Mammary epithelial cell (primary cell): ENCODE measurements at places on chromosomes 11 and 22. TPM values are rescaled to one million over a fixed set of nuclear protein-coding genes. Genes with fewer than 3 reads are reported as not detected.

The RTN4R gene
- 10.5 TPM for polyA plus RNA-seq

DNA sequence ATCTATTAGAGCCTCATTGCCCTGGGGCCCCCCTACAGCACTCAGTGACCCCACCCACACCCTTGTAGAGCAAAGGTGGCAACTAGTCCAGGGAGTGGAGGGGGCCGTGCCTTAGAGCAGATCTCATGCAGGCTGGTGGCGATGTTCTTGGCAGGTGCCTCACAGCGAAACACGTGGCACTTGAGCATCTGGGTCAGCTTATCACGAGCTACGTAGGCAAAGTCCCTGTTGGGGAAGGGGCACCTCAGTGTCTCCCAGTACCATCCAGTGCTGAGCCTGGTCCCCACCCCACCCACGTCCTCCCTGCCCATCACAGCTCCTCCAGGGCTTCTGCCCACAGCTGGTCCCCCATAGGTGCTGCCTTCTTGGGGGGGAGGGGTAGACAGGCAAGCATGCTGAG lies 11.2 kb downstream of the SMPD1 start:
- no peak for DNase-seq

DNA sequence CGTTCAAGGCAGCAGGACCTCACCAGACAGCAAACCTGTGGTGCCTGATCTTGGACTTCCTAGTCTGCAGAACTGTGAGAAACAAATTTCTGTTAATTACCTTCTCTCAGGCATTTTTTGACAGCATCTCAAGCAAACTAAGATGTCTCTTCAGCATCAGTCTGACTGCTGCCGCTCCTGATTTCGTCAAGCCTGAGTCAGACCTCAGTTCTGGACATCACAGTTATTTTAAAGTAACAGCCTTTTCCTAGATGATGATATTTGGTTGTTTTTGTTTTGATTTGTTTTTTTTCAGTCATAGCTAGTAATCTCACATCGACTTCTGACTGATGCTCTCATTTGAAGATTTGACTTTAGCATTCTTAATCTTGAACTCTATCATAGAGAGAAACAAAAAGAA lies 71.9 kb downstream of the BLID start:
- peak; percentile 17 for DNase-seq

DNA sequence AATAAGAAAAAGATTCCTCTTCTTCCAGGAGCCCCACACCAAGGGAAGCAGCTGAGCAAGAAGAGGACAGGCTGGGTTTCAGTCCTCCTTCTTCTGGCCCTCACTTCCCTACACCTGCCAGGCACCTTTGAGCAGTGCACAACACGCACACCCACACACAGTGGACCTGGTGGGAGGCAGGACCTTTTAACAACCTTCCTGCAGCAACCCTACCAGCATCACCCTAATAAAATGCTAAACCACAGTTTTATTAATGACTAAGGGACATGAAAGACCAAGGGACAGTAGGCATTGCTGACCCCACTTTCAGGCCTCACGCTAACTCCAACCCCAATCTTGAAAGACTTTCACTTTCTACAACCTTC lies 12.2 kb downstream of the ARAP1 start:
- DNase-seq = no peak

The USH1C gene
- polyA plus RNA-seq = not detected

- no peak for DNase-seq
Observed at GRCh38 chr11:88293931-88294330, 43.6 kb downstream of the CTSC start.

The PGA5 gene
- not detected for polyA plus RNA-seq

DNA sequence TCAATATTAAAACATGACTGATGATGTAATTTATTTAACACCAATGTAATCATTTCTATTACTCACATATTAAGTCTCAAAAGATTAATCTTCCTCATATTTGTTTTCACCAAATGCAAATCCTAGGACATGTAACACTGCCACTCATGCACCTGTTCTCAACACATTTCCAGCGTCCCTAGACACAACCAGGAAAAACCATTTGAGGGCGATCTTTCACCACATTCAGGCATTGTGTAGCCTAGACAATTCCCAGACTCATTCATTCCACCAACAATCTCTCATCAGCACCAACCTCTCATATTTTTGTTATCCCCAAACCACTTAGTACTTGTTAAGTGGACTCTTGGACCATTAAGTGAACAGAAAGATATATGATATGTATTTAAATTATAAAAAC lies 66.1 kb downstream of the SLC36A4 start:
- no peak for DNase-seq

DNA sequence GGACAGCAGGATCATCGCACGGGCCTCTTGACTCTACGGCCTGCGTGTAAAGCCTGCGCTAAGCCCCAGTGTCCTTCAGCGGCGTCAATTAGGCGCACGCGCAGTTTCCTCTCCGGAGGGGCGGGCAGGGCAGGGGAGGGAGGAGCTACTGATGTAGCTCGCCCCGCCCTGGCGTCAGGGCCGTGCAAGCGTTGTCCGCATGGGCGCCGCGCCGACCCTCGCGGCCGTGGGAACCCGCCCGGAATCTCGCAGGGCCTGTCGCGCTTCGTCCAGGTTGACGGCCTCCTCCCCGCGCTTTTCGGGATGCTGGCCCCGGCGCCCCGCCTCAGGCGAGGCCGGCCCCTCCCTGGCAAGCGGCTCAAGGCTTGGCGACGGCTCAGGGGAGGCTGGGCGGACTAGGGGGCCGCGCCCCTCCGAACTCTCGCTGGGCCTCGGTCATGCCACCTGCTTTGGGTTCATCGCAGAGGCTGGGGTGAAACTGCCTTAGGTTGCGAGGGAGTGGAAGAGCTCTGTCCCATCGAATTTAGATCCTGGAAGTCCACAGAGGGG lies 61.1 kb downstream of the ST3GAL4 start:
- DNase-seq = no peak

DNA sequence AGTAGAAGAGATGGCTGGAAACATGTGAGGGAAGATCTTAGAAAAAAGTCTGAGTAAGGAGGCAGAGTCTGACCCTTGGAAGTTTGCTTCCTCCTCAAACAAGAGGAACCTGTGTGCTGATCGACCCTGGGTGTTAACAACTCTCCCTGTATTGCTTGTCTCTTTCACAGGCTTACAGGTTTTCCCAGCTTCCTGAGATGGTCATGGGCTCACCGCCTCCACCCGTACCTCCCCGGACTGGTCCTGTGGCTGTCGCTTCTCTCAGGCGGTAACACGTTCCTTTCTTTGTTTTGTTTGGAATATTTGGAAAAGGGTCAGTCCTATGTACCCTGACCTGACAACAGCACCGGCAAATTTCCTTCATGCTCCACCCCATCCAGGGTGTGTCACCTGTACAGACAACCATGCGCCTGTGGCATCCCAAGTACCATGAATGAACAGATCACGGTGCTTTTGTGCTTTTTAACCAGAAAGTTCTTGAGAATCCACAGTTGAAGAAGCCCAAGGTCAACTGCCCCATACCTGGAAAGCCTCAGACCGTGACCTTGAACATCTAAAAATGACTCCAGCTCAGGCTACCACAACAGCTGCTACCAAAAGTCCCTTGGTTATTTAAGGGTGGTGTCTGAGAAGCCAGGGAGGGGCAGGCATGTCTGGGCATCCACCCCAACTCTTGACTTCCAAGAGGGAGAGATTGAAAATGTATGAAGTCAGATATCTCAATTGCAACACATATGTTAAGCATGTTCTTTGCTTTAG lies 44.6 kb downstream of the C11orf91 start:
- DNase-seq = peak; percentile 64

The PDE3B gene
- polyA plus RNA-seq = 0.01 TPM

DNA sequence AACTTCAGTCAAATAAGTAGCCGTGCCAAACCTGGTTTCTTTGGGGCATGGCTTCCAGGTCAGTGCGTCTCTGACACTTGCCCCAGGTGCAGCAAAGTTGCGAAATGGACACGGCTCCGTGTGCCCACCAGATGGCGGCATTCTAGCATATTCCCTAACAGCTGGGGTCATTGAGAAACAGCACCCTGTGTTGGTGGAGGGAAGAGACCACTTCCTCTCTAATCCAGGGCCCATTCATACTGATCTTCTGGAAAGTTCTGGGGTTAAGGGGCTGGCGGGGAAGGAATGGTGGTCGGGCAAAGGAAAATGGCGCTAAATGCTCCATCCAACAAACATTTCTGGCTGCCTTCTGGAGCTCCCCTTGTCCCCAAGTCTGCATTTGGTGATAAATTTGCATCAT lies 141.2 kb upstream of the TIMP3 start:
- peak; percentile 62 for DNase-seq

- DNase-seq = no peak
Observed at GRCh38 chr11:79050786-79051185, 390.0 kb downstream of the TENM4 start.

- no peak for DNase-seq
Observed at GRCh38 chr11:69049490-69049867, 747 bp downstream of the TPCN2 start.
